ENCODE measurements at places on chromosomes 7 and 10. TPM values are rescaled to one million over a fixed set of nuclear protein-coding genes. Genes with fewer than 3 reads are reported as not detected.

PRSS37 gene
- total RNA-seq, result not detected

KLF14 gene
- not detected for total RNA-seq

PCDH15 gene
- total RNA-seq, result not detected

STAMBPL1 gene
- total RNA-seq, result 48.9 TPM

CCDC3 gene
- total RNA-seq, result 64.4 TPM

SPACDR gene
- total RNA-seq, result 0.96 TPM

ADRB1 gene
- not detected for total RNA-seq

WNT2 gene
- 0.20 TPM for total RNA-seq

CLDN4 gene
- 0.26 TPM for total RNA-seq

FAM237B gene
- not detected for total RNA-seq

NOBOX gene
- total RNA-seq, result not detected

Measured in smooth muscle cell of the pulmonary artery (primary cell).